ENCODE measurements at places on chromosomes 5 and 9.

- no peak for DNase-seq
These were observed 62.5 kb downstream of the NFIB start for GRCh38 chr9:14251154-14252071.

GRCh38 chr9:17402309-17402708 lies 176.6 kb upstream of the SH3GL2 start:
- DNase-seq: peak; percentile 15

- no peak for DNase-seq
These were observed 829.0 kb downstream of the DNAH5 start for GRCh38 chr5:13115476-13115875.

- no peak for DNase-seq
These were observed 192.8 kb upstream of the IZUMO3 start for GRCh38 chr9:24738421-24738961.

GRCh38 chr9:30410273-30410672 lies 1974.2 kb upstream of the ACO1 start:
- no peak for DNase-seq

DNA sequence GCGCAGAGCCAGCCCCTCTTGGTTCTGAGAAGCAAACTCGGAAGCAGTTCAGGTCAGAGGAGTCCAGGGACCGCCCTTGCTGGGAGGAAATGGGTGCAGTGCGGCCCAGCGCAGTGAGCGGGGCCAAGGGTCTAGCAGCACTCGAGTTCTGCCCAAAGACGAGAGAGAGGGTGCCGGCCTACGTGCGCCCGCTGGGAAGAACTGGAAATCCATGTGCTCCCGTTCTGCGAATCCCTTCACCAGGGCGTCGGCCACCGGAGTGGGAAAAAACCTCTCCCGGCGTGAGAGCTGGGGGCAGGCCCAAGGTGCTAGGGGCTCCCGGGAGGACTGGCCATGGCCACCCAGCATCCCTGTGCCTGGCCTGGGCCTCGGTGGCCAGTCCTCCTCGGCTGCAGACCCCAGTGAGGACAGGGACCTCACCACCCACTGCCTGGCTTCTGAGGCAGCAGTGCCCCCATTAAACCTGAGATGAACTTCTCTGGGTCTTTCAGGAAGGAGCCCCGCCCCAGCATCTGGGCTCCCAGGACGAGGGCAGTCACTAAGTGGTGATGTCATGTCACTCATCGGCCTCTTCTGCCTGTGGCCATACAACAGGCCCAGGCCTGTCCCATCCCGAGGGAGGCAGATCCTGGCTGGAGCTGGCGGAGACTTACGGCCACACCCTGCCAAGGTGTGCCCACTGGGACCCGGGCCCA lies 10.6 kb downstream of the TMEM250 start:
- DNase-seq: no peak

GRCh38 chr9:121735793-121736770 lies 84.6 kb downstream of the DAB2IP start:
- peak; percentile 54 for DNase-seq

DNA sequence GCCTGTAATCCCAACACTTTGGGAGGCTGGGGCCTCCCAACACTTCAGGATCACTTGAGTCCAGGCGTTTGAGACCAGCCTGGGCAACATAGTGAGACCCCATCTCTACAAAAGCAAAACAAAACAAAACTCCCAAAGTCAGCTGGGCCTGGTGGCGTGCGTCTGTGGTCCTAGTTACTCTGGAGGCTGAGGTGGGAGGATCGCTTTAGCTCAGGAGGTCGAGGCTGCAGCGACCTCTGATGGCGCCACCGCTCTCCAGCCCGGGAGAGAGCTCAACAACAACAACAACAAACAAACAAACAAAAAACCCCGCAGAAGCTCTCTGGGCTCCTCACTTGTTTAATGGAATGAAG lies 528 bp downstream of the ACOT12 start:
- DNase-seq: no peak

DNA sequence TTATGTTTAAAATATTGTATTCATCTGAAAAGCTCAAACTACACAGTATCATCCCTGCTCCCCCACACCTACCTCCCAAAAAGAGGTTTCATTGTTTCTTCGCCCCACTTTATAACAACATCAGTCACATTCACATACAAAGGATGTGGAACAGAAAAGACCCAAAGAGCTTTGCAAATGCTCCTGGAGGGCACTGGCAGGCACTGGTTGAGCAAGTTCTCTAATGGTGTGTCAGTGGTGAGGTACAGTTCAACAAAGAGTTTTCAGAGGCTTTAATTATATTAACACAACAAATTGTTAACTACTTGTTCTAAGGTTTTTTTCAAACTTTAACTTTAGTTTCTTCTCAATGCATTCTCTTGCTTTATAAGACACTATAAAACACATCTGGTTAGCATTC lies 54.1 kb upstream of the ECM2 start:
- DNase-seq: no peak

DNA sequence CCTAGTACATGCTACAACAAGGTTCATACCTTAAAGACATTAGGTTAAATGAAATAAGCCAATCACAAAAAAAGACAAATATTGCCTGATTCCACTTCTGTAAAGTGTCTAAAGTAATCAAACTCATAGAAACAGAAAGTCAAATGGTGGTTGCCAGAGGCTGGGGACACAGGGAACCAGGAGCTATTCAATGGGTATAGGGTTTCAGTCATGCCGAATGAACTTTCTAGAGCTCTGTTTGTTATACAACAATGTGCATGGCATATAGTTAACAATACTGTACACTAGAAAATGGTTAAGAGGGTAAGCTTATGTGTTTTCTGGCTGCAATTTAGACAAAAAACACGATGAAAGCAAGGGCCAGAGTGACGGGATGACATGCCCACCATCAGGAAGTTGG lies 70.8 kb upstream of the EGFLAM start:
- no peak for DNase-seq

DNA sequence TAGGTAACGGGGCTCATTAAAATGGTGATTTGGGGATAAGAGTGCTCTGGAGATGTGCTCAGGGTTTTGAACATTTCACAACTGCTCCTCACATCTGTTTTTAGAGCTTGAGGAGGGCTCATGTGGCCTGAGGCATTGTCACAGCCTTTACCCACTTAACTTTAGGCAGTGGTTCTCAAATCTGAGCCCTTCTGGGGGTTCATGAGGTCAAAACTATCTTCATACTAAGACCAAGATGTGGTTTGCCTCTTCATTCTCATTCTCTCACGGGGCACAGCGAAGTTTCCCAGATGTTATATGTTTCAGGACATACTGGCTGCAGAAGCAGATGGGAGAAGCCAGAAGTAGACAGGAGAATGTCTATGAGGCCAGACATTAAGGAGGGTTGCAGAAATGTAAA lies 38.4 kb downstream of the STXBP1 start:
- no peak for DNase-seq

DNA sequence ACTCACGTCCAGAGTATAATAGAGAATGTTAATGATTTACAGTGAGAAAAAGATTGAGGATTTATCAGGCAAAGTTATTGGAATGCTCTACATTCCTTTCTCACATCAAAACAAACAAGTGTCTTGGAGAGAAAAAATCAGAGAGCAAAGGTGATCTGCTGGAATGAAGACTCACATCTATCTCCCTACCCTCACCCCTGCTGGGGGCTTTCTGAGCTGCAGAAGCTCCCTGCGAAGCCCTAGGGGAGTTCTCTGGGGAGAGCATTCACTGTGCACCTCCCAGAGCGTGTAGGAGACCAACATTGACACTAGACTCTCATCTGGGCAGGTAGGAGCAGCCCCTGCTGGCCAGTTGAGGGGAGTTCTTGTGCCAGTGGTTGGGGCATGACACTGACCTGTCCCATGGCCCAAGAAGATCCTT lies 76.6 kb upstream of the ADAMTS16 start:
- DNase-seq: no peak

- DNase-seq: no peak
These were observed 79.9 kb upstream of the SLC1A3 start for GRCh38 chr5:36526537-36526936.

Measured in neuronal stem cell (in vitro differentiated cells).